T follicular helper cell (primary cell): ENCODE measurements at places on chromosomes 7 and 10.

DNA sequence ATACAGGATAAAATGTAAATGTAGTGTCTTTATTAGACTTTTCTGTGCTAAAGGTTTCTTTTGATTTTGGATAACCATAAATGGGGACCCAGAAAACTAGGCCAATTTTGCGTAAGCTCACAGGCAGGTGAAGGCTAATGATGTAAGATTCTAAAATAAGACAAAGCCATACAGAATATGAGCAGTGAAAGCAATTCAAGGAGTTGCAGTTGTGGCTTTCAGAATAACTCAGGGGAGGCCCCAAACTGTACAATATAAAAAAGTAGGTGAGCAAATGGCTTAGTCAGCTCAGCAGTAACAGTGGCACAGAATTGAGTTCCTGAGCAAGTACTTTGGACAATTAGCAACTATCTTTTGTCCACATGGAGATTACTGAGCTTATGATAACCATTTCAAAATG lies 81.7 kb upstream of the NRP1 start:
- DNase-seq, result no peak

DNA sequence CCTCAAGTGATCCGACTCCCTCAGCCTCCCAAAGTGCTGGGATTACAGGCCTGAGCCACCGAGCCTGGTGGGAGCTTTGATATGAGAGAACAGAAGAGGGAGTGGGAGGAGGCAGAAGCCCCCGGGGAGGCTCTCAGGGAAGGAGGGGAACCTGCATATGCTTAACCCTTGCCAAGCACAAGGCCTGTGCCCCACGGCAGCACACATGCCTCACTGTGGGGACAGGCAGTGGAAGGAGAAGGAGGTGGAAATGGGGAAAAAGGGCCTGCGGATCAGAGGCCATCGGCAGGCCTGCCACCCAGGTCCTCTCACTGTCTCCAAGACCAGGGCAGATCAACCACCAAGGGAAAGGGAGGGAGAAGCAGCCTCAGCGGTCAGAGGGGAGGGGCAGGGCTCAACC lies 7.2 kb upstream of the GRID1 start:
- DNase-seq, result no peak

GRCh38 chr7:4895766-4896165 lies 12.2 kb upstream of the RADIL start:
- no peak for DNase-seq

DNA sequence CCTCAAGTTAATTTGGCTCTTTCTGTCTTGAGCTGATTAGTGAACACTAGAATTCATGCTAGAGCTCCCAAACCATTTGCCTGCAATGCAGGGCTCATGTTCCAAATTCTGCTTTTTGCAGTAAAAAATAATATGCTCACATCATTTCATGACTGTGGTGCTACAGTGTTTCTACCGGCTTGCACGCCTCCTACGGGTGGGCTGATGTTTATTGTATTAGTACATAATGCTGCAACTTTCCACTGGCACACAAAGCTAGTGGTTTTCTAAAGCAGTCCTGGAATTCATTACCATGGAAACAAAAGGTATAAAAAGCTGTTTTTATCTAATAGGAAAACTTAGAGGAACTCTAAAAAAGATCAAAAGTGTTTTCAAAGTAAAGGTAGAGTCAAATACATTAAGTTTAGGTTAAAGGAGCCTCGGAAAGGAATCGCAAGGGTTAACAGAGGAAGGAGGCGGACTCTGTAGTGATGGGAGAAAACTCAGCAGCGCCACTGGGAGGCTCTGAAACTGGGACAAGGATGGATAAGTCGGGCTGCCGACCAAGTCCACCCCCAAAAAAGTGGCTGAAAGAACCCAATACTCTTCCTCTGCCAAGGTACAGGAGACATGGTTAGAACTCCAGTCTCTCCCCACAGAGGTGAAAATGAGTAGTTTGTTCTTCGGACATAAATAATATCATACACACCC lies 25.9 kb downstream of the GRM8 start:
- DNase-seq, result no peak

DNA sequence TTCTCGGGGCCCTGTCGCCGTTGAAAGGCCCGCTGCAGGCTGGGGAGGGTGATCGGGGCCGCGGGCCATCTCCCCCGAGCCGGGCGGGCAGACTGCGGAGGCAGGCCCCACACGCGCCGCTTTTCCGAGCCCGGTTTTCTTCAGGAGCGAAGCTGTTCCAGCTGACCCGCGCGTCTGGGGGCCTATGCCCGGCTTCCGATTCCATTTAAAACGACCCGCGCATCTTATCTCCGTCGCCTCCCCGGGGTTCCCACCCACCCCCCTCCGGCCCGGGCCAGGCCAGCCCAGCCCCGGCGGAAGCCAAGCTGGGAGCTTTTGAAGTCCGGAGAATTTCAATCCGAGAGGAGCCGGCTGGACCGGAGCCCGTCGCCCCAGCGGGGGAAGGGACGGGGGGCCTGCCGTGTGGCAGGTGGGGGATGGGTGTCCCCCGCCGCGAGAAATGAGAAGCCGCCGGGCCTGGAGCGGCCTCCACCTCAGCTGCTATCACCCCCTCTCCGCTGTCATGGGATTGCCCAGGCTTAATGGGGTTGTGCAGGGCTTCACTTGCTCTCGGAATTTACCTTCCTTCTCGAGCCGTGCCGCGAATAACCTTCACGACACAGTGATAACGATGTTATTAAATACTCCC lies 3.1 kb upstream of the EVX1 start:
- no peak for DNase-seq

GRCh38 chr10:124632566-124632965 lies 111.6 kb downstream of the FAM53B start:
- no peak for DNase-seq

DNA sequence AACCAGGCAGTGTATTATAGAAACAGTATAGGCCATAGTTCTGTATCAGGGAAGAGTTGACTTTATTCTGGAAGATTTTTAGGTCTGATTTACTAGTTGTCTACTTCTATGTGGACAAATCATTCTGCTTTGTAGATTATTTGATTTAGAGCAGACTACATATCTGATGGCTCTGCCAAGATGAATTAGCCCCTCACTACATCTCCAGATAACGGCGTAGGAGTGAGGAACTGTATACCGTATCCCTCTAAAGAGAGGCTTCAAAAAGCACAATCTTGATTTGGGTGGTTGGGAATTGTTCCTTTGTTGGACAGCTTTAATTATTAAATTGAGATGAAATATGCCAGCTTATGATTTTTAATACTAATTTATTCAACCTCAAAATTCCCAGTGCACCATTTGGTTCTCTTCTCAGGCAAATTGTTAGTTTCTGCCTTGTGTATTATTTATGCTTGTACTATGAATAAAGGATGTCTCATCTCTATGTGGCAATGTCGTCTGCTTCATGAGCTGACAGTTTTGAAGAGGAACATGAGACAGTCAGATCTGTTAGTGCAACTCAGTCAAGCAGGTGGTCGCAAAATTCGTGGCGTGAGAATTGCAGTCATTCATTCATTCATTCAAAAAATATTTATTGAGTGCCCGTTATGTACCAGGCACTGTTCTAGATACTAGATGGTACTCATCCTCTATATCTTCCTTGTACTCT lies 422.8 kb downstream of the EXOC4 start:
- DNase-seq, result no peak

- no peak for DNase-seq
These were observed 51.0 kb downstream of the PRLHR start for GRCh38 chr10:118544401-118544948.

DNA sequence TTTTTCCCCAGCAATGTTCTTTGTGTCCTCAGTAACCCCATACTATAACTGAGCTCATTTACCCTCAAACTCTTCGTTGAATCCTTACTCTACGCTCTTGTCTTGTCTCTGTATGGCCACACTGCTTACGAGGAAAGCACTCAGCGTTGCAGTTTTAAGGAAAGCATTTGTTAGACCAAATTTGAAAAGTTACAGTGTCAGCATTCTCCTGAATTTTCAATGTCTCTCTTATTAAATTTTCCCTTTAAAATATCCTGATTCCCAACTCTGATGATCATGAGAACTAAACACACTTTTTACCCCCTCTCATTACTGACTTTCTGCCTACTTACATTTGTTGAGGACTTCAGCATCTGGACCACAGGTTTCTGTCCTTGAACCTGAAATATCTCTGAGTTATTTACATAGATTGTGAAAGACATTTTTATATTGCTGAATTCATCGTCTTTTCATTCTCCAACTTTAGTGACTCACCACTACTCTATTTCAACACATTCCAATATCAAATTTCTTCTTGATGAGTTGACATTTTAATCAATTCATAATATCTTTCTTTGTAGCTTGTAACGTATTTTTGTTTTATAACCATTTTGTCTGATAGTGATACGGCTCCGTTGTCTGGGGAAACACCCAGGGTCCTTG lies 19.8 kb upstream of the VWDE start:
- no peak for DNase-seq

- no peak for DNase-seq
These were observed 82.1 kb downstream of the TRIM24 start for GRCh38 chr7:138542183-138542582.

- DNase-seq, result no peak
These were observed 822.1 kb upstream of the SORCS1 start for GRCh38 chr10:107986571-107986970.

DNA sequence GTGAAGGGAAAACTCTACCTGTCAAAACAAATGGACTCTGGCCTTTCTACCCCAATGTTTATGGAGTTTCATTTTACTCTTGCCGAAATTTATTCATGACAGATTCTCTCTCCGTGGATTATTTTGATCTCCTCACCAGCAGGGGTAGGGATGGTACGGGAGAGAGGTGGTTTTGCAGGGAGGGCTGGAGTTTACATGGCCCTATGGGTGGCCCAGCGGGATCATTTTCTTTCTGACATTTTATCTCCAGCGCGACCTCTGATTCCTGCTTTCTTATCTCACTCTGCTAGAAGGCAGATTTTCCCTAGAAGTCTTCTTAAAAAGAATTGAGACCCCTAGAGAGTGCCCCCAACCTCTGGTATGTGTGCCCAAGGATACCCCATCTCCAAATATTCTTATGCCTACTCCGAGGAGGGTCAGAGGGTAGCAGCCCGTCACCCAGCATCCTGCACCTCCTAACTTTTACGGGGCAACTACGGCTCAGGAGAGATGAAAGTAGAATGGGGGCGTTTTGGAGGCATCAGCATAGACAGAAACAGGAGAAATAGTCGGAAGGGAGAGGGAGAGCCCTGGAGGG lies 10.1 kb upstream of the GATA3 start:
- DNase-seq, result no peak

DNA sequence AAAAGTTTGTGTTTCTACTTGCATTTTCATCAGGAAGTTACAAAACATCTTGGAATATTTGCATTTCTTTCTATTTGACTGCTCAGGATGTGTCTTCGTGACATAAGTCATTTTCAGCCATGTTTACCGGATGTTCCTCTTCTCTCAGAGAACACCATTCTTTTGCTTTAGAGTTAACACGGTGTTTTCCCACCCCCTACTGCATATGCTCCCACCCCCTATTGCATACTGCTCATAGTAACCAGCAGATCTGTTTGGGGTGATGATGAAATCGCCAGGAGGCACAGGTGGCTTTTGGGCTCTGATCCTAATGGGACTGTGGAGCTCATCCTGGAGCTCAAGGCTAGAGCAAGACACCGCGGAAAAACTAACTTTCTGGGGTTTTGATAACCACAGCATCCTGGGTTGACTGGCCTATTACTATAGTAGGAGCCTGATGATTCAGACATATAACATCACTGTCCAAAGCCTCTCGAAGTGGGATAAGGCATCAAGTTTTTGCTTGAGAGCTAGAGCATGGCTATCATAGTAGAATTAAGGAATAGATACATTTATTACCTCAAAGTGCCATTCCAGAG lies 65.1 kb upstream of the BET1 start:
- DNase-seq, result no peak

GRCh38 chr7:114934086-114934485 lies 12.2 kb downstream of the MDFIC start:
- DNase-seq, result no peak

GRCh38 chr10:131450216-131450765 lies 138.8 kb upstream of the TCERG1L start:
- no peak for DNase-seq

DNA sequence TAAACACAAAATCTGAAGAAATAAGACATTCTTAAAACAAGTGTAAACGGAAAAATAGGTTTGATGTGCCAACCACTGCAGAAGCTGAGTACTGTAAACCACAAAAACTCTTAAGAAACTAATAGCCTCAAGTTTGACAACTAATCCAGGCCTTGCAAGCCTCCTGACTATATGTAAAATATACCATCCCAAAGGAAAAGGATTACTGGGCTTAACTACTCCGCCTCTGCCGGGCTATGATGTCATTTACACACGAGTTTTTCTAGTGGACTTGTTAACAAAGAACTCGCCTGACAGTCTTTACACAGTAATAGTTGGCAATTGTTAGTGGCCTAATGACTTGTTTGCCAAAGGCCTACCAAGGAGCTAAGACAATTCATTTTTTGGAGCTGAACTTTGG lies 2.1 kb downstream of the KIF5B start:
- no peak for DNase-seq
